Stimulated activated CD4-positive, alpha-beta T cell treated with anti-CD3 and anti-CD28 coated beads, TNF-alpha, amount 100 ng/mL, for 1 hour (primary cell): ENCODE measurements at places on chromosomes 16 and 17.

- no peak for DNase-seq
Observed at GRCh38 chr16:66946541-66946940, 11.2 kb downstream of the CES2 start.

DNA sequence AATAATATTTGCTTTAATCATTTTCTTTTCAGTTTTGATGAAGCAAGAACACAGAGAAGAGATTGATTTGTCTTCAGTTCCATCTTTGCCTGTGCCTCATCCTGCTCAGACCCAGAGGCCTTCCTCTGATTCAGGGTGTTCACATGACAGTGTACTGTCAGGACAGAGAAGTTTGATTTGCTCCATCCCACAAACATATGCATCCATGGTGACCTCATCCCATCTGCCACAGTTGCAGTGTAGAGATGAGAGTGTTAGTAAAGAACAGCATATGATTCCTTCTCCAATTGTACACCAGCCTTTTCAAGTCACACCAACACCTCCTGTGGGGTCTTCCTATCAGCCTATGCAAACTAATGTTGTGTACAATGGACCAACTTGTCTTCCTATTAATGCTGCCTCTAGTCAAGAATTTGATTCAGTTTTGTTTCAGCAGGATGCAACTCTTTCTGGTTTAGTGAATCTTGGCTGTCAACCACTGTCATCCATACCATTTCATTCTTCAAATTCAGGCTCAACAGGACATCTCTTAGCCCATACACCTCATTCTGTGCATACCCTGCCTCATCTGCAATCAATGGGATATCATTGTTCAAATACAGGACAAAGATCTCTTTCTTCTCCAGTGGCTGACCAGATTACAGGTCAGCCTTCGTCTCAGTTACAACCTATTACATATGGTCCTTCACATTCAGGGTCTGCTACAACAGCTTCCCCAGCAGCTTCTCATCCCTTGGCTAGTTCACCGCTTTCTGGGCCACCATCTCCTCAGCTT lies 45.0 kb downstream of the ESRP2 start:
- DNase-seq = no peak

DNA sequence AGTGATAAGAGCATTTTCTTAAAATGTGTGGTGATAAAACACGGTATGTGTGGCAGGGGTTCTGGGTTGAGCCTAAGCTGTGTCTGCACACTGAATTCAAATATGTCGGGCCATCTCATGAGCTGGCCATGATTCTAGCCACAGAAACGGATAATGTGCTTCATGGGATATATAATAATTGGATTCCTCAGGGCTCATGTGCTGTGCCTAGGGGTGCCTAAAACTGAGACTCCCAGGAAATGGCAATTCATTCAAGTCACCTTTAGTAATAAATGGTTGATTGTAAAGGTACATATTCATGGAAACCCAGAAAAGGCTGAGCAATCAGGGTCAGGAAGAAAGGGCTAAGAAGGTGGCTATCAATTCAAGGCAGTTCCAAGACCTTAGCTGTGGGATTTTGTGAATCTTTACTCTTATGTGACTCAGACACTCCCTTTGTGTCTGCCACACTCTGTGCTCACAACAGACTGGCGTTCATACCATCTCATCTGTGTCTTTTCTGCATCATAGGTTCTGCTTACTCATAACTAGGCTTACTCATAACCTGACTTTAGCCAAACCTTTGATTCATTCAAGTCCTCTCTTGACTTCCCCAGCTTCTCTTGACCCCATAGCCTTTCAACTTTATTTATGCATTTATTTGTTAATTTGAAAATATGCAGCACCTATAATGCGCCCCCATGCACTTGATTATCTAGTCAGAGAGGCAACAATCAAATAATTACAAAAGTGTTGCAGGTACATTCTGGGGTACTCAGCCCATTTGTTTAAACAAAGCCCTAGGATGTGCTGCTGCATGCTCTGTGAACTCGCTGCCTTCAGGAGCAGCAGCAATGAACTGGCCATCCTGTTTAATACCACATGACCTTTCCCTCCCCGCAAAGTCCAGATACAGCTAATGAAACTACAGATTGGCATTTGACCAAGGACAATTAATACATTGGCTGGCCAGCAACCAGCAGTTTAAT lies 28.4 kb upstream of the MED13 start:
- DNase-seq = no peak

DNA sequence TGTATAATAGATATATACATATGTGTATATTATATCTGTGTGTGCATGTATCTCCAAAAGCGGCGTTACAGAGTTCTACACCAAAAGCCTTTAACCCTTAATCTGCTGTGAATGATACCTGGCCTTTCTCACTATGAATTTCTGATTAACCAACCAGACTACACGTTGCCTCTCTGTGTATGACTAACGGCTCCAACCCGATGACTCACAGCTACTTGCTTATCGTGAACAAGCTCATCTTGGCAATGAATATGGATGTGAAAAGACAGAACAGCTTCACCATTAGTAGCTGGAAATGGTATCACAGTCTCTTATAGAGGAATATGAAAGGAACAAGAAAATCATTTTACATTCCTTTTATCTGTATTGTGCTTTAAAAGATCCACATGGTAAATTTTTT lies 23.8 kb upstream of the ARHGAP44 start:
- no peak for DNase-seq

- no peak for DNase-seq
Observed at GRCh38 chr17:75182319-75182568, 515 bp downstream of the SUMO2 start.

- no peak for DNase-seq
Observed at GRCh38 chr17:77349976-77350830, 209.4 kb downstream of the SEC14L1 start.

DNA sequence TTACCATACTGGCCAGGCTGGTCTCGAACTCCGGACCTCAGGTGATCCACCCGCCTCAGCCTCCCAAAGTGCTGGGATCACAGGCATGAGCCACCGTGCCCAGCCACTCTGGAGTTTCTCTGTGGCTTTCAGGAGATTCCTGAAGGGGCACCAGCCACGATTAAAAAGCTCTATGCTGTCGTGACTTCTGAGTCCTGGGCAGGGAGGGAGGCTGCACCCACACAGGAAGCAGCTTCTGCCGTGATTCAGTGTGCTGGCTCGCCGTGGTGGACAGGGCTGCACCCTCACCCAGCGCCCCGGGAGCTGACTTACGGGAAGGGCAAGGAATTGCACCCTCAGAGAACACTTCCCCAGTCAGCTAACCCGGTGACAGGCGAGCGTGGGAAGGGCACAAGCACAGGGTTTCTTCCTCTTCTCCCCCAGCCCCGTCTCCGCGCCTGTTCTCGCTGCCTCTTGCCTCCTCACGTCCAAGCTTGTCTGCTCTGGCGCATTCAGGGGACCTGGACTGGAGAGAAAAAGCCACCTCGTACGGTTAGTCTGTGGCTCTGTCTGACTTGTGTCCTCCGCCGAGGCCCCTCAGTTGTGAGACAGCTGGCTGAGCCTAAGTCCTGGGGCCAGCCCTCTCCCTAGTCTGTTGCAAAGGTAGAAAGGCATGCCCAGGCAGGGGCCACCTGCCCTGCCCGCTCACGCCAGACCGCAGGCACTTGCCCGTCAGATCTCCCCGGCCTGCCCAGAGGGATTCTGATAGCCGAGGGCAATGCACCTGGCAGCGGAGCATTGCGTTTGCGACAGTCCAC lies 145.0 kb downstream of the SEC14L1 start:
- DNase-seq = no peak

GRCh38 chr17:55346658-55347057 lies 75.0 kb downstream of the MMD start:
- DNase-seq = no peak

DNA sequence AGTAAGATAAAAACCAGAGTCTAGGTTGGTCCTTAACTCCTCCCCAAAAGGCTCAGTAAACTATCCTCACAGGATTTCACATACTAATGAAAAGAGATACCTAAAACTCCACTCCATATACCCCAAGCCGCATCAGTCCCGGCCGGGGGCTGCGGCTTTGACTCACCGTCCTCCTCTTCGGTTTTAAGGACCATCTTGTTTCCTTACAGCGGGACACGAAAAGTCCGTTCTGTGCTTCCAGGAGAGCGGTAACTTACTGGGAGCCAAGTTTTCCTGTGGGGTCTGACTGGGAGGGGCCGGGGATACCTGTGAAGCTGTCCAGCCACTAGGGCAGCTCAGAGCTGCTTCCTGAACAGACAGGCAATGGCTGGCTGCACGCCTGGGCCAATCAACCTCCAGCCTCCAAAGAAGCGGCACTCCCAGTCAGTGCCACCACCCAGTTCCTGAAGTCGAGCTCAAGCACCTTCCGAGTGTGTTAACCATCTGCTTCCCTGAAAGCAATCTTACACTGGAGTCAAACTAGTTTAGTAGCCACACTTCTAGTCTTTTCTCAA lies 45.5 kb downstream of the CYTH1 start:
- DNase-seq = no peak

- DNase-seq = no peak
Observed at GRCh38 chr16:68985268-68985667, 120.2 kb upstream of the HAS3 start.

- no peak for DNase-seq
Observed at GRCh38 chr17:57906910-57907309, 48.3 kb downstream of the CUEDC1 start.

DNA sequence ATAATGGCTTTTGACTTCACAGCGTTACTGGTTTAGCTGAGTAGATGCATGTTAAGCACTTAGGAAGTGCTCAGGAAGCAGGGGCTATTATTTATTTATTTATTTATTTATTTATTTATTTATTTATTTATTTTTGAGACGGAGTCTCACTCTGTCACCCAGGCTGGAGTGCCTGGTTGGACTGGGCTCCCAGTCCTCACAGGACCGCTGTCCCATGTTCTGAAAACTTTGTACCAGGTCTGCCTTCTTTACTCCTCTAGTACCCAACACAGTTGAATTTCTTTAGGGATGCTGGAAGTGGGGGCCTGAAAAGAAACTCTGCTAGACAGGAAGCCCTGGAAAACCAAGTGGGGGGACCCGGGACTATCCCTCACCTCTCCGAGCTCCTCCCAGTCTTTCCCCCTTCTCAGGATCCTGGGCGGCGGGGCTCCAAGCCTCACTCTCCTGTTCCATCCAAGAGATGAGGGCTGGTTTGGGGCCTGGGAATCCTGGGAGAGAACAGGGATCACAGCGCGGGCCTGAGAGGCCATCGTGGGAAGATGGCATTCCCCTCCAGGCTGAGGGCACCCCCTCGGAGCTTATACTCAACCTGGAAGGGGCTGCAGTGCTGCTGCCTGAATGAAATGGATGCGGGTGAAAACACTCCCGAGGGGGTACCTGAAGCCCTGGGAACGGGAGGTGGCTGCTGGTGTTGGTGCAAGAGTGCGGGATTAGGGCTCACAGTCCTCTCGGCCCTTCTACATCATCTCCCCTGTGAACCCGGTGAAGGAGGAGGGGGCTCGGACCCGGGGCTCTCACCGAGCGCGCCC lies 674 bp downstream of the ZNF688 start:
- no peak for DNase-seq

DNA sequence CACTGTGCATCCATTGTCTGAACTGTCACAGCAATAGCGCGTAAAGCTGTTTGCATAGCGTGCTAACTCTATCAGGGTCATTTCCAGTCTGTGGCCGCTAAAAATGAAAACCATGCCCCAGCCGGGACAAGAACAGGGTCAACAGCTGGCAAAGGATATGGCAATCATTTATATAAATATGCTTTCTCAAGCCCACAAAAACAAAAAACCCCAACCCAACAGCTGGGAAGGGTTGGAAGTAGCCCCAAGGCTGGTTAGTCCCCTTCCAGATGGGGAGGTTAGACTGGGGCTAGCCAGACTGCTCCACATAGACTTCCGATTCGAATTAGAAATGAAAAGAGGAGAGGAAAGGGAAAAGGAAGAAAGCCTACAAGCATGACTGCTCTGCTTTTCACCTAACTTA lies 203.3 kb upstream of the TBX2 start:
- DNase-seq = no peak

DNA sequence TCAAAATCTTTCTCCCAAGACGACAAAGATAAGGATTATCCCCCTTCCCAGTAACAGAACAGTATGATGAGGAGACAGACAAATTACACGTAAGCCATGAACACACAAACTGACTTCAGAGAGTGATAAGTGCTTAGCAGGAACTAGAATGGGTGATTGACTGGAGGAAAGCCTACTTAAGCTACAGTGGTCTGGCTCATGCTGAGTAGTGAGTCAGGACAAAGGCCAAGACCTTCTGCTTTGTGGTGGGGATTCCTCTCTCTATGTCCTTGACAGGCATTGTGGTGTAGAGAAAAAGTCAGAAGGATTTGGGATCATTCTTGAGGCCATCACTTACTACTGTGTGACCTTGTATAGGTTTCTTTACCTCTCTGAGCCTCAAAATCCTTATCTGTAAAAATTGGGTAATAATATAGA lies 381.9 kb upstream of the CCL2 start:
- DNase-seq = no peak

DNA sequence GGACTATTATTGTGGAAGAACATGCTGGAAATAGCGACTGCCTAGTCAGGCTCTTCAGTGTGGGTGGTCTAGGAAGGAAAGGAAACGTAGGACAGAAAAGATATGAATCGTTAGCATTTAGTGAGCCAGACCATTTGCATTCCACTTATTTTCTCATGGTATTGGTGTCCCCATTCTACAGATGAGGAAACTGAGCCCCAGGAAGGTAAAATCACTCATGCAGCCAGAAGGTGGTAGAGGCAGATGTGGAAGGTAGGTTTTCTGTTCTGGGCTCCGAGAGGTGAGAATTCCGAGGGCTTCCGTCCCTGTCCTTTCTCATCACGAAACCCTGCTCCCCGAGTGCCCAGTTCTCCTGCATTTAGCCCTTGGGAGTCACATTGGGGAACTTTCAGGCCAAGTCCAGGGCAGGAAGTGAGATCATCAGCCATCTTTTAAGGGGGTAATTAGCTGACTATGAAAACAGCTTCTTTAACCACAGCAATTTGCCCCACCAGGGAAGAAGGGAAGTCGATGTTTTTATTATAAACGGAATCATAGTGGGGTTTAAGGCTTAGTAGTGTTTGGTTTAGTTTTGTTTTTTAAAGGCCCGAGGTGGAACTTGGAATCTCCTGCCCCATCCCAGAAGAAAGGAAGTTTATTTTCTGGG lies 110.7 kb upstream of the IRX3 start:
- no peak for DNase-seq

DNA sequence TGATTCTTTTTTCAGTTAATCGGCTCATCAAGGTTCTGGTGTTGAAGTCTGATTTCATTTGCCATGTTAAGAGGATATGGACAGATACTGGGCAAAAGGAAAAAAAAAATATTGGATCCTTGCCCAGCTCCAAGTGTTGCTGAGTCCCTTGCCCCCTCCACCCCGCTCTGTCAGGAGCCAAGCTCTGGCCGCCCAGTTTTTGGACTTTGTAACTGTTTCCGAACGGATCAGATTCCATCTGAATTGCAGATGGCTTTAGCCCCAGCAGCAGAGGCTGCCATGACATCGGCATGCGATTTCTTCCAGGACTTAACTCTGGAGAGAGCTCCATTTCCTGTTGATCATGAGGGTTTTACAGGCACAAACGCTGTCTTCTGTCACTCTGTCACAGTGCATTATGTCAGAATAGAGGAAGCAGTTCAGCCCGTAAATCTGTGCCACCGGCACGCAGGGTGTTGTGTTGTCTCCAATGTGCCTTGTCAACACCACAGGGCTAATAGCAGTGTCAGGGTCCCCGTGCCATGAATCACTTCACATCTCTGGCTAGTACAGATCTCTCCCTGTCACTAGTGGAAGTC lies 615.6 kb downstream of the MAF start:
- no peak for DNase-seq

GRCh38 chr16:22787466-22788192 lies 26.3 kb upstream of the HS3ST2 start:
- DNase-seq = no peak
